ENCODE measurements at places on chromosomes 11 and 22.

- DNase-seq, result no peak
Measured at GRCh38 chr11:43576803-43577521, 103.6 kb upstream of the HSD17B12 start.

GRCh38 chr11:82577246-82577645 lies 156.4 kb downstream of the FAM181B start:
- DNase-seq, result no peak

DNA sequence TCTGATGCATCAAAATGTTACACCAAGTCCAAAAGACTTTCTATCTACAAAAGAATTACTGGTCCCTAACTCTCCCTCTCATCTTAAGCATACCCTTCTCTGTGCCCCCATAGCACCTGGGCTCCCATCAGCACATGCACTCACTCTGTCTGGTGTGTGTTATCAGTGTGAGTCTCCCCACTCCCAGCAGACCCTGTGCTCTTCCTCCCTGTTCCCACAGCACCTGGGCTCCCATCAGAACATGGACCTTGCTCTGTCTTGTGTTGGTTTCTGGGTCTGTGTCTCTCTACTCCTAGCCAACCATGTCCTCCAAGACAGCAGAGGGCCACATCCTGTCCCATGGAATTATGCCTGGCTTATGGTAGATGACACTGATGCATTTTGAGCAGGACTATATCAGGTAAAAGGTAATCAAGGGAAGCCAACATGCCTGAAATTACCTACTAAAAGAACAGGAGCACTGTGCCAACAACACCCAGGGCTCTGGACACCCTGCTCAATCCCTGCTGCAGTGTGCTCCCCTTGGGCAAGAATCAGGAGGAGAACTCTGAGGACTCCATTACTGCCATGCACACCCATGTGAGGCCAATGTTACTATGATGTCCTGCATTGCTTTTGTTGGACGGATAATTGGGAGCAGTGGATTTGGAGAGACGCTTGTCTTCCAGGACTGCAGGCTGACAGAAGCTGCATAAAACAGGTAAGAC lies 34.3 kb downstream of the GAB4 start:
- no peak for DNase-seq

DNA sequence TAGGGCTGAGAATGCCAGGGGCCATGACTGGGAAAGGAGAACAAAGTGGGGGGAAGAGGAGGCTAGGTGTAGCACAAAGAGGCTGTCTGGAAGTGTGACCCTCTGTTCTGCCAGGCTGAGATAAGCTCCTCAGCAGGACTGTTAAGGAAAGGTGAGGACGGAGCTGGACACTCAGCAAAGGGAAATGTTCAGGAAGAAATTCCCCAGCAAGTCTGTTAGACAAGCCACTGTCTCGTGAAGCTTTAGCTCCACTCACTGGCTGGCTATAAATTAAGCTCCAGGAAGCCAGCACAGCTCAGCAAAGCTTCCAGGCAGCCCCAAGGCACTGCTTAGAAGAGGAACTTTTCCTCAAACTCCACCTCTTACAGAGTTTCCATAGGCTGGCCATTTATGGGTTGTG lies 181.2 kb upstream of the API5 start:
- no peak for DNase-seq

- no peak for DNase-seq
Measured at GRCh38 chr11:62201376-62201775, 7.1 kb upstream of the SCGB2A1 start.

GRCh38 chr22:19852177-19852781 lies 2.4 kb downstream of the GNB1L start:
- DNase-seq, result no peak

- no peak for DNase-seq
Measured at GRCh38 chr11:65879617-65880016, at the start of gene CTSW. Gene CTSW, plus strand, starts transcription at chr11:65879837. Its CDS starts 18 bp downstream, at chr11:65879855.
